ENCODE measurements at places on chromosomes 2 and 18.

GRCh38 chr2:218999021-218999880 lies 6.0 kb upstream of the CRYBA2 start:
- DNase-seq: no peak

DNA sequence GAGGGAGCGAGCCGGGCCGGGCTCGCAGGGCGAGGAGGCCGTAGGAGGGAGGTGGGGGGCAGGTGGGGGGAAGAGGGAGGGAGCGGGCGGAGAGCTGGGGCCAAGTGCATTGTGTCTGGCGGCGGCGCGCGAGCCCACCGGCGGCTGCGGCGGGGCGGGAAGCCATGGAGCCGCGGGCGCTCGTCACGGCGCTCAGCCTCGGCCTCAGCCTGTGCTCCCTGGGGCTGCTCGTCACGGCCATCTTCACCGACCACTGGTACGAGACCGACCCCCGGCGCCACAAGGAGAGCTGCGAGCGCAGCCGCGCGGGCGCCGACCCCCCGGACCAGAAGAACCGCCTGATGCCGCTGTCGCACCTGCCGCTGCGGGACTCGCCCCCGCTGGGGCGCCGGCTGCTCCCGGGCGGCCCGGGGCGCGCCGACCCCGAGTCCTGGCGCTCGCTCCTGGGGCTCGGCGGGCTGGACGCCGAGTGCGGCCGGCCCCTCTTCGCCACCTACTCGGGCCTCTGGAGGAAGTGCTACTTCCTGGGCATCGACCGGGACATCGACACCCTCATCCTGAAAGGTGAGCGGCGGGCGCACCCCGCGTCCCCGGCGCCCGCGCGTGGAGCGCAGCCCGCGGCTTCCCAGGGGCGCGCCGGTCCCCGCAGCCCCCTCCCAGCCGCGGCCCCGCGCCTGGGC lies at the start of gene TMEM178A:
TSS of gene TMEM178A (plus strand) at position 107 of the 680 bp plus-strand sequence. CDS start at position 165, 58 bp downstream.
- no peak for DNase-seq

DNA sequence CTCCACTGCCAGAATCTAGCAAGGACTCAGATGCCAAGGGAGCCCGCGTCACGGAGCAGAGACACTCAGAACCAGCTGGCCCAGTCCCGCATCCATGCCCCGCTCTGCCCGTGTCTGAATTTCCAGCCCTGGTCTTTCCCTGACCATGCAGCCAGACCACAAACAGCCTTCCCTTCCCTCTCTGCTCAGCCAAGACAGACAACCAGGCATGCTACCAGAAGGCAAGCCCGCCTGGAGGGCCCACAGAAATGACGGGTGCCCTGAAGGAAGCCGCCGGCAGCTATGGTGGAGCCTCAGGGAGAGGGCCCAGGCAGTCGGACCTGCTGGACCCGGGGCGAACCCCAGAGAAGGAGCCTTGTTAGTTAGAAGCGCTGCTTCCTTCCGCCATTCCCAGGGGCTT lies 45.1 kb upstream of the MAL start:
- no peak for DNase-seq

DNA sequence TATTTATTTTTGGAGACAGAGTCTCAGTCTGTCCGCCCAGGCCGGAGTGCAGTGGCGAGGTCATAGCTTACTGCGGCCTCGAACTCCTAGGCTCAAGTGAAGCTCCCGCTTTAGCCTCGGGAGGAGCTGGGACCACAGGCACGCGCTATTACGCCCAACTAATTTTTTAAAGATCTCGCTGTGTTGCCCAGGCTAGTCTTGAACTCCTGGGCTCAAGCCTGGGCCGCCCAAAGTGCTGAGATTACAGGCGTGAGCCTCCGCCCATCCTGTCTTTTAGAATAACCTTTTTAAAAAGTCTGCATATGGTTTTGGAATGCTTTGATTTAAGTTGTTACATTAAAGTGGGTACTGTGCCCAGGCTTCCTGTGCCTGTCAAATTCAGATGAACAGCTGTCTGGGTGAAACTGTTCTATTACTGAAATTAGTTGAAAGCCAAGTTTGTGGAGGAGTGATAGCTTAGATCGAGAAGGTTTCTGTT lies 944 bp downstream of the RAB3GAP1 start:
- no peak for DNase-seq

DNA sequence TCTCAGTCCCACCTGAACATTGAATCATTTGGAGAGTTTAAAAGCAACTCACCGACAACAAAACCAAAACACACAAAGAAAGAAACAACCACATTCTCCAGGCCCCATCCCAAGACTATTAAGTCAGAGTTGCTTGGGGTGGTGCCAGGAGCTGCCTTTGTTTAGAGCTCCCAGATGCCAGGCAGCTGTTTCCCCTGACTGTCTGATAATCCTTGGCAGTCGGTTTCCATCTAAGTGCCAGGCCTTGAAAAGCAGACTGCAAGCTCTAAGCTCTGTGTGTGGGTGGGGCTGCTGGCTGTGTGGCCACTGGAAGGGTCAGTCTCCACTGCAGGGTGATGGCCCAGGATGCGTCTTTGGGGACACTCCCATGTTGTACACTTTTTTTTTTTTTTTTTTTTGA lies 255.3 kb upstream of the AGAP1 start:
- DNase-seq: no peak

- DNase-seq: no peak
These were observed 251.7 kb downstream of the NDUFA10 start for GRCh38 chr2:239773228-239774141.

GRCh38 chr18:79682894-79683625 lies 3.5 kb downstream of the CTDP1 start:
- DNase-seq: no peak

GRCh38 chr18:75200071-75200470 lies 8.9 kb downstream of the PTGR3 start:
- no peak for DNase-seq

- no peak for DNase-seq
These were observed 8.4 kb downstream of the PTMA start for GRCh38 chr2:231716666-231717280.
